CD4-positive, CD25-positive, alpha-beta regulatory T cell (primary cell): ENCODE measurements at places on chromosomes 3 and 15. TPM values are rescaled to one million over a fixed set of nuclear protein-coding genes. Genes with fewer than 3 reads are reported as not detected.

Gene ANKDD1A
- 1.3 TPM for polyA plus RNA-seq

Gene GOLGA8R
- polyA plus RNA-seq: 0.08 TPM

Gene AMIGO3
- polyA plus RNA-seq: 0.53 TPM

Gene PATL2
- 9.0 TPM for polyA plus RNA-seq

Gene HCN4
- not detected for polyA plus RNA-seq

Gene NR2E3
- 0.10 TPM for polyA plus RNA-seq

Gene C15orf61
- polyA plus RNA-seq: 8.7 TPM

Gene TF
- polyA plus RNA-seq: not detected

Gene ARPC4
- 367 TPM for polyA plus RNA-seq

Gene ILDR1
- 0.21 TPM for polyA plus RNA-seq

Gene RHOA
- polyA plus RNA-seq: 818 TPM

Gene UMPS
- 36.1 TPM for polyA plus RNA-seq

Gene UPK1B
- not detected for polyA plus RNA-seq

Gene RAB6B
- 0.31 TPM for polyA plus RNA-seq

Gene ARL8B
- polyA plus RNA-seq: 56.9 TPM

Gene PRSS50
- polyA plus RNA-seq: not detected

Gene UBR1
- polyA plus RNA-seq: 18.7 TPM

Gene MINAR1
- not detected for polyA plus RNA-seq

Gene GOLGA6L24
- not detected for polyA plus RNA-seq

Gene OIP5
- polyA plus RNA-seq: 0.94 TPM

Gene ADPRH
- polyA plus RNA-seq: 17.0 TPM

Gene EPHB1
- polyA plus RNA-seq: 0.84 TPM

Gene PARP15
- polyA plus RNA-seq: 10.7 TPM

Gene RASGRF1
- not detected for polyA plus RNA-seq

Gene TFRC
- polyA plus RNA-seq: 27.8 TPM

Gene TNFSF10
- 63.5 TPM for polyA plus RNA-seq

Gene HERC2
- 13.2 TPM for polyA plus RNA-seq

Gene GNB4
- 0.10 TPM for polyA plus RNA-seq

Gene LRRC3B
- polyA plus RNA-seq: not detected

Gene UBE2E2
- 9.6 TPM for polyA plus RNA-seq

Gene KCNAB1
- polyA plus RNA-seq: 0.13 TPM

Gene DGKG
- not detected for polyA plus RNA-seq

Gene TNNC1
- polyA plus RNA-seq: 0.63 TPM

Gene ZPLD1
- polyA plus RNA-seq: not detected

Gene ARL14
- polyA plus RNA-seq: not detected

Gene SLC28A2
- polyA plus RNA-seq: not detected

Gene CKMT1A
- not detected for polyA plus RNA-seq

Gene CAND2
- 0.63 TPM for polyA plus RNA-seq

Gene BCL2A1
- polyA plus RNA-seq: 14.9 TPM

Gene FETUB
- polyA plus RNA-seq: not detected

Gene NCEH1
- polyA plus RNA-seq: 0.62 TPM

Gene PLA2G4D
- not detected for polyA plus RNA-seq

Gene GASK1A
- polyA plus RNA-seq: not detected

Gene HES1
- polyA plus RNA-seq: 0.71 TPM
